MV-4-11 (cell line): ENCODE measurements at places on chromosomes 3 and 15.
A peak's percentile ranks its signal among the peaks of the same experiment; 100 is the strongest.

DNA sequence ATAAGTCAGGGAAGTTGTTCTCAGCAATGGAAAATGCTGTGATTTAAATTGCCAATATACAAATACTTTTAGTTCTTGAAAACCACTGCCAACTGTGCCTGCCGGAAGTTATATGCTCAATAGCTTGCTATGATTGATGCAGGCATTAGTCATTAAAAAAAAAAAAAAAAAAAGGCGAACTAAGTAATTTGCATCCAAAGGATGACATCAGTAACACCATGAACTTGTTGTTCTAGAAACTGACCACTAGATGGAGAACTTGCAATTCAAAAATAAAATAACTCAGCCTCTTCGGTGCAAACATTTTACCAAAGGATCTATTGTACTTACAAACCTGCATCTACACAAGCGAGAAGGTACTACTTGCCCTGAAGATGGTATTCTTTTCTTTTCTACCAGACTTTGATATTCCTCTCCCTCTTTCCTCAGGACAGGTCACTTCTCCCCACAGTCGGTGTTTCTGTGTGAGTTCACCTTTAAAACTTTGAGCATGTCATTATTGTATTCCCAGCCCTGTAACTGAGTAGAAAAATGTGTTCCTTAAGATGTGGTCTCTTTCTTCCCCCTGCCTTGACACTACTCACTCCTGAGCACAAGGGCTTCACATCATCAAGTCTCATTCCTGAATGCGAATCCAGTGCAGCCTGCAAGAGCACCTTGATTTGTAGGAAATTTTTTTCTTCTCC is 115.0 kb upstream of the VEPH1 start:
- DNase-seq = peak; percentile 78

GRCh38 chr3:174614036-174614435 is 245.1 kb upstream of the NAALADL2 start:
- no peak for DNase-seq

GRCh38 chr3:852033-852432 is 240.8 kb upstream of the CNTN6 start:
- no peak for DNase-seq

DNA sequence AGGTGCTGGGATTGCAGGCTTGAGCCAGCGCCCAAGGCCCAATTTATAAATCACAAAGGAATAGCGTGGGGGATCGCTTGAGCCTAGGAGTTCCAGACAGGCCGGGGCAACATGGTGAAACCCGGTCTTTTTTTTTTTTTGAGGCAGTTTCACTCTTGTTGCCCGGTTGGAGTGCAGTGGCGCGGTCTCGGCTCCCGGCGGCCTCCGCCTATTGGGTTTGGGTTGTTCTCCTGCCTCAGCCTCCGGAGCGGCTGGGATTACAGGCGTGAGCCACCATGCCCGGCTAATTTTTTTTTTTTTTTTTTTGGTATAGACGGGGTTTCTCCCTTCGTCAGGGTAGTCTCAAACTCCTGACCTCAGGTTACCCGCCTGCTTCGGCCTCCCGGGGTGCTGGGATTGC is 65.0 kb downstream of the GOLGA6L7 start:
- DNase-seq = no peak

- peak; percentile 9 for DNase-seq
Measured at GRCh38 chr3:183984749-183985729, 32.6 kb downstream of the ABCC5 start.

DNA sequence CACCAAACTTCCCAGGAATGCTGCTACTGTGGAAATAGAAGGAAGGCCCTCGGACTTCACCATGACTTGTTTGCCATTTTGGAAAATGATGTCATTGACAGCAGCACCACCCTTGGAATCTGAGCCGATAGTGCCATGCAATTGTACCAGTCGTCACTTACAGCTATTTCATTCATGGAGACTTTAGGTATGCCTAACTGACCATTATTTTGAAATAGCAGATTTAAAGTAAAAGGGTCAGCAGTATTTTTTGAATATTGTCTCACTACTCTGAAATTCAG is 66.0 kb upstream of the ARL8B start:
- no peak for DNase-seq

GRCh38 chr15:78012643-78013077 is 64.9 kb downstream of the TBC1D2B start:
- no peak for DNase-seq

DNA sequence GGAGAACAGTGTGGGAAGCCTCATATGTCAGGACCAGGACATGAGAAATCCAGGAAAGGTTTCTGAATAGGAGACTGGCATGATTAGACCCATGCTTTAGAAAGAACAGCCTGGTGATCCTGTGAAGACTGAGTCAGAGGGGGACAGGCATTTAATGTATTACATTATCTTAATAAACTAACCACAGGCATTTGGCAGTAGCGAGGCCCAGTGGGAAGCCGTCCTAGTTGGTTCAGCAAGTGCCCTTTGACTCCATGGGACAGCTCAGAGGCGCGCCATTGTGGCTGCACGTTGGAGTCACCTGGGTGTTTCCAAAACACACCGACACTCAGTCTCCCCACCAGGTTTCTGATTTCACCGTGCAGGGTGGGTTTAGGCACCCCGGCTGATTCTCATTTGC is 90.5 kb upstream of the DGKG start:
- DNase-seq = no peak

DNA sequence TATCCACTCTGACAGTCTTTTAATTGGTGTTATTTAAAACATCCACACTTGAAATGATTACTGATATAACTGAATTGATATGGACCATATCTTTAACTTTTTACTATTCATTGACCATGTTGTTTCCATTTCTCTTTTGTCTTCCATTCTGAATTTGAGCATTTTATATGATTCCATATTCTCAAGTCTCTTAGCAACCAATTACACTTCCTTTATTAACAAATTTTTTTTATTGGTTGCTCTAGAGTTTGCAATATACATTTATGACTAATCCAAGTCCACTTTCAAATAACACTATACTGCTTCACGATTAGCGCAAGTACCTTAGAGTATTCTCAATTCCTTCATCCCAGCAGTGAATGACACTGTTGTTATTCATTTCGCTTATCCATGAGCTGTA is 16.4 kb downstream of the RFX7 start:
- no peak for DNase-seq

GRCh38 chr3:114595522-114596028 is 301.7 kb downstream of the TIGIT start:
- no peak for DNase-seq

DNA sequence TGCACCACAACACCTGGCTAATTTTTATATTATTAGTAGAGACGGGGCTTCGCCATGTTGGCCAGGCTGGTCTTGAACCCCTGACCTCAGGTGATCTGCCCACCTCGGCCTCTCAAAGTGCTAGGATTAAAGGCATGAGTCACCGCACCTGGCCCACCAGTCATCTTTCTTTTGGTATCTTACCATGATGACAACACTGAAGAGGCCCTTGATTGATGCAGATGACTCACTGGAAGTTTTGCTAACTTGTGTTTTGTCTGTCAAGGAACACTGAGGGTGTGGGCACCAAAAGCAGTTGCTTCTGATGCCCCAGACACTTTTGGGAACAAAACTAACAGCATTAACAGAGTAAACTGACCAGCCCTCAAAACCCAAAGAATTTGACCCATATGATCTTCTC is 88.3 kb downstream of the MYO5A start:
- peak; percentile 37 for DNase-seq

DNA sequence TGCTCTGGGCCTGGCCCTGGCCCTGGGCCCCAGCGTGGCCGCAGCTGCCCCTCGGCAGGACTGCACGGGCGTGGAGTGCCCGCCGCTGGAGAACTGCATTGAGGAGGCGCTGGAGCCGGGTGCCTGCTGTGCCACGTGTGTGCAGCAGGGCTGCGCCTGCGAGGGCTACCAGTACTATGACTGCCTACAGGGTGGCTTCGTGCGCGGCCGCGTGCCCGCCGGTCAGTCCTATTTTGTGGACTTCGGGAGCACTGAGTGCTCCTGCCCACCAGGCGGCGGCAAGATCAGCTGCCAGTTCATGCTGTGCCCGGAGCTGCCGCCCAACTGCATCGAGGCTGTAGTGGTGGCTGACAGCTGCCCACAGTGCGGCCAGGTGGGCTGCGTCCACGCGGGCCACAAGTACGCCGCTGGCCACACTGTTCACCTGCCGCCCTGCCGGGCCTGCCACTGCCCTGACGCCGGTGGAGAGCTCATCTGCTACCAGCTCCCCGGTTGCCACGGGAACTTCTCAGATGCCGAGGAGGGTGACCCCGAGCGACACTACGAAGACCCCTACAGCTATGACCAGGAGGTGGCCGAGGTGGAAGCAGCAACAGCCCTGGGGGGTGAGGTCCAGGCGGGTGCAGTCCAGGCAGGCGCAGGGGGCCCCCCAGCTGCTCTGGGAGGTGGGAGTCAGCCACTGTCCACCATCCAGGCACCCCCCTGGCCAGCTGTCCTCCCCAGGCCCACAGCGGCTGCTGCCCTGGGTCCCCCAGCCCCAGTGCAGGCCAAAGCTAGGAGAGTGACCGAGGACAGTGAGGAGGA is 21.7 kb downstream of the FBLN2 start:
- DNase-seq = no peak

- DNase-seq = no peak
Measured at GRCh38 chr15:101105059-101105891, 146.6 kb downstream of the CHSY1 start.
